ENCODE measurements at places on chromosomes 2 and 18.

DNA sequence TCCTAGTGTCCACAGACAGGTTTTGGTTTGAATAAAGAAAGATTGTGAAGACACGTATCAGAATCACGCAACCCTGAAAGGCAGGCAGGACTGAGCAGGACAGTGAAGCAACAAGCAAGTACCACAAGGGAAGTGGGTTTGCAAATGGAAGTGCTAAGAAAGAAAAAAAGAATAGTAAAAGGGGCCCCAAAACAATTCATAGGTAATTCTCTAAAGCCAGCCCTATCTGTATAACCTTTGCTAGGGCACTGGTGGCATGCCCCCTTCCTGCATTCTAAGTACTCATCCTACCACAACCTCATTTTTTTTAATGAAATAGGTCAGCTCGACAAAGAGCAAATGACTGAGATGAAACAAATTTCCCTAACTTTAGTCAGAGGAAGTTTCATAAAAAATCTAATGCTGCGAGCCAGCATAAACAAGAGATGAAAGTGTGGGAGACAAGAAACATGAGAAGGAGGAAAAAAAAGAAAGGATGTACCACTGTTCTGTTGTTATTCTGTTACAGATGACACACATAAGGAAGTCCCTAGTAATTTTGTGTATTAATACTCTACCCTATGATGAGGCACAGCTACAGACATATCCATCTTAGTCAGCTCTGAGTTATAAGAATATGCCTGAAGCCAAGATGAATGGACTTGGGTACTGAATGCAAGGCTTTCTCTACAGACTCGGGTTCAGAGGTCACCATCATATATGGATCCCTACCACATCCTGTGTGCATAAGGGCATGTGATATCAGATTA, 32.2 kb downstream of the IKZF2 start:
- DNase-seq: no peak

DNA sequence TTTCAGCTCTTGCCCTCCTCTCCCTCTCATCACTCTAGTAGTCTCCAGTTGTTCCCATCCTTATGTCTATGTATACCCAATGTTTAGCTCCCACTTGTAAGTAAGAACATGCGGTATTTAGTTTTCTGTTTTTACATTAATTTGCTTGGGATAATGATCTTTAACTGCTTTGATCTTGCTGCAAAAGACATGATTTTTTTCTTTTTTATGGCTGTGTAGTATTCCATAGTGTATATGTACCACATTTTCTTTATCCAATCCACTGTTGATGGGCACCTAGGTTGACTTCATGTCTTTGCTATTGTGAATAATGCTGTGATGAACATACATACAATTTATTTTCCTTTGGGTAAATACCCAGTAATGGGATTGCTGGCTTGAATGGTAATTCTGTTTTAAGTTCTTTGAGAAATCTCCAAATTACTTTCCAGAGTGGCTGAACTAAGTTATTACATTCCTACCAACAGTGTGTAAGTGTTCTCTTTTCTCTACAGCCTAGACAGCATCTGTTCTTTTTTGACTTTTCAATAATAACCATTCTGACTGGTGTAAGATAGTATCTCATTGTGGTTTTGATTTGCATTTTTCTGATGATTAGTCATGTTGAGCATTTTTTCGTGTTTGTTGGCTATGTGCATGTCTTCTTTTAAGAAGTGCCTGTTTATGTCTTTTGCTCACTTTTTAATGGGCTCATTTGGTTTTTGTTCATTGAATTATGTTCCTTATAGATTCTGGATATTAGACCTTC, 179.6 kb upstream of the SLC39A10 start:
- no peak for DNase-seq

DNA sequence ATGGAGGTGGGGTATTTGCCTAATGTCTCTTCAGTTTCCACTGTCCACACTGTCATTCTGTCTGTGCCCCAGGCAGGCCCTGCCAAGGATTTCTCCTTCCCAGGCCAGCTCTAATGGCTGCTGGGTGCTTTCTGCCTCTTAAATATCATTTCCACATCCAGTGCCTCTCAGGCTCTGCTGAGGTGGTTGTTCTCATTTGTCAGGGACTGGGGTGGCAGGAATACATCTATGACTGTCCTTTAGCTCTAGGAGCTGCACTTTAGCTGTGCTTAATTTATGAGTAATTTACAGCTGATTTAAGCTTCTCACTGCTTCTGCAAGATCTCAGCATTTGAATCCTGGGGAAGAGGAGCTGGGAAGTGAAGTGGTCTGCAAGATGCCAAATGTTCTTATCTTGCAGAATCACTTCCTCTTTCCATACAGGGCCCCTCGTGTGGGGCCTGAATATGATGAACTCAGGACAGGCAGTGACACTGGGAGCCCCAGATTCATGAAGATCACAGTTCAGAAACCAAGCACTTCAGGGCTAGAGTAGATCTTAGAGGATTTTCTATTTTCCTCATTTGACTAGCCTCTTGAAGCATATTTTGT, 150.2 kb downstream of the FSHR start:
- no peak for DNase-seq

DNA sequence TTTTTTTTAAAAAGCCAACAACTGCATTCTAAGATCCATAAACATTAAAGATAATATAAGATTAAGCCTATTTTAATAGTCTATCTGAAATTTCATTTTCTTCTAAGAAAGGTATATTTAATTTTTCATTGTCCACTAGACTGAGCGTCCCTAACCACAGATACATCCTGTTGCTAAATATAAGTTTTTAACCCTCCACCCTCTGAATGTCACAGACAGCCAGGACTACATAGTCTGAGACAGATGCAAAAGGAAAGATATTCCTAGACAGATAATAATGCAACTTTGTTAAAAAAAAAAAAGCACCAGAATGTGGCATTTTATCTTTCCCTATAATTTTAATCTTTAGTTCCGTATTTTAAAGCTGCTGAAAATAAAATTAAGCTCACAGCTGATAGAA, 114.6 kb downstream of the ZEB2 start:
- no peak for DNase-seq

DNA sequence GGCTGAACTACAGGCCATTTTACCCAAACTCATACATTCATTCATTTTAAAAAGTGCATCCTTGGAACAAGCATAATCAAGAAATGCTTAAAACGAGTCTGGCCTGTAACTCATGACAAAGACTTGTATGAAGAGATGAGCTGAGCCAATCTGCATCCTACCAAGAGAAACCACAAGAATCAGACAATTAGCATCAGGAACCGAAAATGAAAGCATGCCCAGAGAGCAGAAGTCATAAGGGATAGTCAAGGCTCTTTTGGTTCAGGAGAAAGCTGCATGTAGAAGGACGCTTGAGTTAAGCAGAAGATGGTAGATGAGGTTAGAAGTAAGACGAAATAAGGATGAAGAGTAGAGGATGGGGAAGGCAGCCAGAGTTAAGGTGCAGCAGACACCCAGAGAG, 137.0 kb upstream of the CTNNA2 start:
- no peak for DNase-seq

- no peak for DNase-seq
Measured at GRCh38 chr2:69701100-69701945, 40.6 kb upstream of the ANXA4 start.

- no peak for DNase-seq
Measured at GRCh38 chr18:7232218-7232617, 1.3 kb downstream of the LRRC30 start.

DNA sequence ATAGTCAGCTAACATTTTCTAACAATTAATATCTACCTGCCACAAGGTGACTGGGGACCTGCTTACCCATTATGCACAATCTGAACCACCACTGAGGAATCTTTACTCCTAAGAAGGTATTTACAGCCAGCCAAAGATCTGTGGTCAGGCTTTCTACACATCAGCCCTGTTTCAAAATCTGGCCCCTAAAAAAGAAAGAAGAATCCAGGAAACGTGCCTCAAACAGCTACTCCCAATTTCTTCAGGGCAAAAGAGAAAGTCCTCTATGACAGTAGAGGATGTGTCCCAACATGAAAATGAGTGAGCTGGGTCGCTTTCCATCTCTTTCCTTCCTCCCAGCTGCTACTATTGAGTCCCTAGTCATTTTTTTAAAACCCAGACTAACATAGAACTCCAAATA, 79.5 kb downstream of the EPB41L3 start:
- DNase-seq: no peak

GRCh38 chr2:26846334-26847306, 1.3 kb upstream of the DPYSL5 start:
- peak; percentile 35 for DNase-seq

GRCh38 chr2:178477443-178478129, 814 bp downstream of the FKBP7 start:
- no peak for DNase-seq

DNA sequence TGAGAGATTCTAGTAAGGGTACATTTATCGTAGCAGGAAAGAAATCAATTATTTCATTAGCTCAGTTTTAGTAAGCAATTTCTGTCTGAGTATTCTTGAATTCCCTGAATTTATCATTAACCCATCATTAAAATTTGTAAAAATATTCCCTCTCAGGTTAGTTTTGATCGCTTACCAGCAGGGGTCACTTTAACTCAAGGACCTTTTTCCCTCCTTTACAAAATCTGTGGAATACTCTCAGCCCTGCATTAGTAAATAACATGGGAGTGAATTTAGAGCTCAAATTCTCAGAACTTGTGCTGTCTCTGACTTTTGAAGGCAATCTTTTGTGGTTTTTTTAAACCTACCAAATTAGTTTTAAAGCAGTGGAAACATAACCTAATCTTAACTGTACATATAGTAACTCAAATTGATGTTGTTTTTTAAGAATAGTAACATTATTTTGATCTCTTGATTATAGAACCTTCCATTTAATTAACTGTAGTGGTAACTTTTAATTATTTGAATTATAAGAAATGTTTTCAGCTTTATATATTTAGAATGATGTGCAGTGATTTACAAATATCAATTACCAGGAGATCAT, 97.2 kb downstream of the AGPS start:
- DNase-seq: no peak

GRCh38 chr2:164903204-164903603, 52.1 kb downstream of the SLC38A11 start:
- DNase-seq: no peak

- DNase-seq: no peak
Measured at GRCh38 chr2:149465873-149466272, 121.7 kb downstream of the MMADHC start.

GRCh38 chr2:129791712-129792111, 187.8 kb upstream of the RAB6C start:
- no peak for DNase-seq

DNA sequence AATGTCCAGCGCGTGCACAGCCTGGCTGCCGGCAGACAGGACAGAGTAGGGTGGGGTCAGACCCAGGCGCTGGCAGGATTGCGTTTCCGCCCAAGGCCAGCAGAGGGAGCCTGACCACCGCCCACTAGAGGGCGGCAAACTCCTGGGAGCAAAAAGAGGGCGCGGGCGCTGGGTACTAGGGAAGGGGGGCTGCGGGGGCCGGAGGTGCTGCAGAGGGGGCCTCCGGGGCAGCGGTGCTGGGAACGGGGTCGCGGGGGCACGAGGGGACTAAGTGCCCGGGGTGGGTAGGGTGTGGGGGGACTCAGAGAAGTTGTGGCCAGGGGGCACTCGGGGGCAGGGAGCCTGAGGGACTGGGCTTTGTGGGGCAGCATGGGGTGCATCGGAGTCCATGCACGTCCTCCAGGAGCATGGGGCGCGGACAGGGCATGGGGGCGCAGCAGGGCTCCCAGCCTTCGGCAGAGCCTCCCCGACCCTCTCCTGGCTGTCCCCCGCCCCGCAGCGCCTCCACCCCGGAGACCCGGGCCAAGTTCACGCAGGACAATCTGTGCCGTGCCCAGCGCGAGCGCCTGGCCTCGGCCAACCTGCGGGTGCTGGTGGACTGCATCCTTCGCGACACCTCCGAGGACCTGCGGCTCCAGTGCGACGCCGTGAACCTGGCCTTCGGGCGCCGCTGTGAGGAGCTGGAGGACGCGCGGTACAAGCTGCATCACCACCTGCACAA, 3.2 kb downstream of the TEKT4 start:
- peak; percentile 32 for DNase-seq

GRCh38 chr2:200050921-200051610, 95.7 kb downstream of the MAIP1 start:
- no peak for DNase-seq

DNA sequence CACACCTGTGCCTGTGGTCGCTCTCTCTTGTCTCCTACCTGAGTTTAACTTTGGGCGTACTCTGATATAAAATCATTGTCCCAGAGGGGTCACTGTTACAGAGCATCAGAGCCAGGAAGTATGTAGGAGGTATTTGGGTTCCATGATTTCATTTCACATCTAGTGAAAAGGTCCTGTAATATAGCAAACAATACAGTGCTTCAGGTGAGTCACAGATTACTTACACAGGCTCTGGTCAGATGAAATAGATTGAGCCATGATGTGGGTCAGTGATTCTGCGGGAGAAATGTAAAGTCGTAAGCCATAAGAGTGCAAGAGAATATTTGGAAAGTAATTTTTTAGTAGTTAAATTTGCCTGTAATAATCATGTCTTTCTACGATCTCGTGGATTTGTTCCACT, 70.2 kb downstream of the SOCS6 start:
- DNase-seq: no peak

GRCh38 chr2:47618272-47618552, 164.7 kb upstream of the MSH6 start:
- DNase-seq: no peak

DNA sequence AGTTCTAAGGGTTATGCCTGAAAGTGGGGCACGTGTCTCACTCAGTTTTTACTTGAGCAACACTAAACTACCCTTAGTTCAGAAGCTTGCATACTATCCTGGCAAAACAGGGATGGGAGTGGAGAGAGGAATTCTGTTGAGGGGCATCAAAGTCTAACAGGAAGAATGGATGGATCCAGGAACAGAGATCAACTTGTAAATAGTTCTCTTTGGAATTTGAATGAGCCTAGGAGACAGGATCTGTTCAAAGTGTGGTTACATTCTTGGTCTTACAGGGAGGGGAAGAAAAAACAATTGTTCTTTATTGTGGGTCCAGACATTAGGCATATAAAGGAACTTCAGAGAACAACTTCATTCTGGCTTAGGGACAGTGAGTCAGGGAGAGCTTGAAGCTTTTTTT, 560.2 kb downstream of the CNTNAP5 start:
- DNase-seq: no peak

GRCh38 chr2:168336786-168337388, 89.5 kb upstream of the STK39 start:
- DNase-seq: no peak

DNA sequence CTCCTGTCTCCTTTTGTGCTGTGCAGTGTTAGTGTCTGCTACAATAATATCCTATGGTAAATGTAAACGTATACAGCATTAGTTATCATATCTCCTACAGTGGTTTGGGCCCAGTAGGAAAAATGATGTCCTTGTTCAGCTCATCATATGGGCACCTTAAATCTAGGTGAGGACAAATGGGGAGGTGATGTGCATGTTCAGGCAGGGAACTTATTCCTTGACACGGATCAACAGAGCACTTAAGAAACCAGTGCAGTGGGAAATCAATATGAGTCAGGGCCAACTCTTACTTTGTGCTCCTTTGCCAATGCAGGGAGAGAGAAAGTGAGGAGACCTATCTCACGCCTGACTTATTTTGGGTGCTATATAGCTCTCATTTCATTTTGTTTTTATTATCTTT, 76.4 kb downstream of the KLHL14 start:
- no peak for DNase-seq

- DNase-seq: no peak
Measured at GRCh38 chr18:21069468-21069867, 42.1 kb downstream of the ROCK1 start.
